ENCODE measurements at places on chromosomes 6 and 20.

DNA sequence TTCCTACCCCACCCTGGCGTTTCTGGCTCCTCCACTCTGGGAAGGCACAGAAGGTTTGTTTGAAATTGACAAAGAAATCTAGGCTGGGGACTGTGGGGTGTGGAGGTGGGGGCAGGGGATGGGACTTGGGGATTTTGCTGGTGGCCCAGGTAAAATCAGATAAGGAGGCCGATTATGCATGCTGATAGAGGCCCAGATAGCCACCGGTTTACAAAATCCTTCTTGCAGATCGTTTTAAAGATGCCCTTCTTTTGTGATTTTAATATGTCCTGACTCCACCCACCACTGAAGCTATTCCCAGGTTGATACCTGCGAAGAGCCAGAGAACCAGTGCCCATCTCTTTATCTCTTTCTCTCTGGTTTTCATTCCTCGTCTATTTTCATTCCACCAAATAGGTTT lies 104.9 kb downstream of the TFAP2C start:
- DNase-seq, result no peak

- no peak for DNase-seq
Measured at GRCh38 chr20:61908057-61909026, 157.3 kb downstream of the TAF4 start.

DNA sequence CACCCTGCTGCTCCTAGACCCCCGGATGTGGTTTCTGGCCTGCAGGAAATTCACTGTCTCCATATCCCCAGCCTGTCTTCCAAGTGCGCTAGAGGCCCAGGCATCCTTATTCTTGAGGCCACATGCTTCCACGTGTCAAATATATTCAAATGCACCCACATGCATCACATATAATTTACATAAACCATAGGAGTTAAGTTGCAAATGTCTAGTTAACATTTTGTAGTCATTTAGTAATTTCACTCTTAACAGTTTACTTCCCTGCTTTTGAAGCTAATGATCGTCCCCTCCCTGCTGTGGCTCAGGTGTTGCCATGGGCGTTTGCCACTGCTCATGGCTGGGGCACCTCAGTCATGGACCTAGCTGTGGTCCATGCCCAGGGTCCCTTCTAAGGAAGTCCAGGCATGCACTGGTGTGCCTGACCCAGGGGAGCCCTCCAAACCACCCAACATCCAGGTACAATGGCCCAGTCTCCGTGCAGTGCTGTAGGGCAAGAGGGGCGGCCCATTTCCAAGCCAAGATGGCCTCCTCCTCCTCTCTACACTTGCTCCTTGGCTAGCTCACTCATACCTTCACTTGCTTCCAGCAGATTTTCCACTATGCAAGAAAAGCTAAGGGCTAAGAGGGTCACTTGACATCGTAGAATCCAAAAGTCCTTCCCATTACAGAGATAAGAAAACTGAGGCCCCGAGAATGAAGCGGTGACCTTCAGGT lies 42.4 kb downstream of the FGD2 start:
- DNase-seq, result no peak

- no peak for DNase-seq
Measured at GRCh38 chr6:136994782-136995181, 50.0 kb downstream of the IL20RA start.

- no peak for DNase-seq
Measured at GRCh38 chr20:50821257-50821921, 26.5 kb downstream of the BCAS4 start.

DNA sequence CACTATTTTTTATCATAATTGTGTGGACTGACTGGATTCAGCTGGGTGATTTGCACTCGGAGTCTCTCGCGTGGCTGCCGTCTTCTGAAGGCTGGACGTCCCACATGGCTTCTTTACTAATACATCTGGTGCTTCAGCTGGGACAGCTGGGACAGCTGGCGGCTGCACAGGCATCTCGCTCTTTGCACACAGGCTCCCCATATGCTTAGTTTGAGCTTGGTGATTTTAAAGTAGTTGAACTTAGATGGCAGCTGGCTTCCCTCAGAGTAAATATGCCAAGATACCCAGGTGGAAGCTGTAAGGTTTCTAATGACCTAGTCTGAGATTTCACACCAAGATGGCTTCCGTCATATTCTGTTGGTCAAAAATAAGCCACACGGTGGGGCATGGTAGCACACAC lies 38.7 kb upstream of the PPP1R3G start:
- no peak for DNase-seq

Data from GM04503 (cell line).